Cortex of kidney (tissue), 1 donor: ENCODE measurements at places on chromosomes 5 and 9.

GRCh38 chr9:107737987-107738743 is 248.6 kb upstream of the KLF4 start:
- no peak for DNase-seq

DNA sequence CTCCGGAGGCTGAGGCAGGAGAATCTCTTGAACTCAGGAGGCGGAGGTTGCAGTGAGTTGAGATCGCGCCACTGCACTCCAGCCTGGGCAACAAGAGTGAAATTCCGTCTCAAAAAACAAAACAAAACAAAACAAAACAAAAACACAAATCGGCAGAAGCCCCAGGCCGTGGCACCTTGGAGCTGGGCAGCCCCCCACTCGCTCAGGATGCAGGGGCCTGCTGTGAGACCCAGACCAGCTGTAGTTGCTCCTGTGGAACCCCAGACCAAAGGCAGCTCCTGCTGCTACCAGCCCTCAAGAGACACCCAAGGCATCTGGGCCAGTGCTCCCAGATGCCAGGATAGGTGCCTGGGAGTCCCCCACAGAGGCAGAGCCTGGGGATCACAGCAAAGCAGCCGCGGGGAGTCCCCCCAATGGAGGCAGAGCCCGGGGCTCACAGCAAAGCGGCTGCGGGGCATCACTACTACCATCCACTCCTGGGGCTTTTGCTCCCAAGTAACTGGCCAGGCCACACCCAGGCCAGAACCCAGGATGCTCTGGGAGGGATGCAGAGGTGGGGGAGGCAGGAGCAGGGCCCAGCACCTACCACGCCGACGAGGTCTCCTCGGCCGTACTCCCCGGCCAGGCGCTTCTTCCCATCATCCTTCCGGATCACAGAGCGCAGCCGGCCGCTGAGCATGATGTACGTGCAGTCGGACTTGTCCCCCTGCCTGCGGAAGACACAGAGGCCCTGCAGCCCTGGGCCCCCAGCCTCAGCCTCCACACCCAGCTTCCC is 37.7 kb upstream of the NSMF start:
- DNase-seq: no peak

GRCh38 chr5:15914638-15915037 is 265.0 kb downstream of the MARCHF11 start:
- DNase-seq: no peak

GRCh38 chr9:19471737-19472648 is 63.2 kb downstream of the ACER2 start:
- no peak for DNase-seq

GRCh38 chr5:91224456-91224855 is 158.7 kb downstream of the ARRDC3 start:
- DNase-seq: no peak

- DNase-seq: no peak
Observed at GRCh38 chr5:154418344-154418820, 27.4 kb upstream of the SAP30L start.
